ENCODE measurements at places on chromosomes 2 and 18.

DNA sequence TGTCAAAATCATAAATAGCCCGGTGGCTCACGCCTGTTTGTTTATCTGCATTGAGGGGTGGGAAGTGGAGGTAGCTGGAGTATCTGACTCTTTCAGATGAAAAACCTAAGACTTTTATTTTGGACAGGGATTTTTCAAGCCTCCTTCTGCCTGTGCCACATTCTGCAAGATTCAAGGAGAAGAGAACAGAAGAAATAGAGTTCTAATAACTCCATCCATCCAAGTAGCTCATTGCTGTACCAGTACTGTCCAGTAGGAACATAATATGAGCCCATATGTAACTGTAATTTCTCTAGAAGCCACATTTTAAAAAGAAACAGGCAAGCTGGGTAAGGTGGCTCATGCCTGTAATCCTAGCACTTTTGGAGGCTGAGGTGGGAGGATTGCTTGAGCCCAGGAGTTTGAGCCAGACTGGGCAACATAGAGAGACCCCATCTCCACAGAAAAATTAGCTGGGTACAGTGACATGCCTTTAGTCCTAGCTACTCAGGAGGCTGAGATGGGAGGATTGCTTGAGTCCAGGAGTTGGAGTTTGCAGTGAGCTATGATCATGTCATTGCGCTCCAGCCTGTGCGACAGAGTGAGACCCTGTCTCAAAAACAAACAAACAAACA, 35.4 kb upstream of the NT5DC4 start:
- DNase-seq, result no peak

GRCh38 chr2:8162552-8162951, 519.3 kb upstream of the ID2 start:
- DNase-seq, result no peak

- no peak for DNase-seq
These were observed 166.6 kb downstream of the XIRP2 start for GRCh38 chr2:167054881-167055280.

- no peak for DNase-seq
These were observed 137.6 kb upstream of the HS6ST1 start for GRCh38 chr2:128456281-128456680.

GRCh38 chr2:11017921-11018320, 106.2 kb downstream of the KCNF1 start:
- no peak for DNase-seq

DNA sequence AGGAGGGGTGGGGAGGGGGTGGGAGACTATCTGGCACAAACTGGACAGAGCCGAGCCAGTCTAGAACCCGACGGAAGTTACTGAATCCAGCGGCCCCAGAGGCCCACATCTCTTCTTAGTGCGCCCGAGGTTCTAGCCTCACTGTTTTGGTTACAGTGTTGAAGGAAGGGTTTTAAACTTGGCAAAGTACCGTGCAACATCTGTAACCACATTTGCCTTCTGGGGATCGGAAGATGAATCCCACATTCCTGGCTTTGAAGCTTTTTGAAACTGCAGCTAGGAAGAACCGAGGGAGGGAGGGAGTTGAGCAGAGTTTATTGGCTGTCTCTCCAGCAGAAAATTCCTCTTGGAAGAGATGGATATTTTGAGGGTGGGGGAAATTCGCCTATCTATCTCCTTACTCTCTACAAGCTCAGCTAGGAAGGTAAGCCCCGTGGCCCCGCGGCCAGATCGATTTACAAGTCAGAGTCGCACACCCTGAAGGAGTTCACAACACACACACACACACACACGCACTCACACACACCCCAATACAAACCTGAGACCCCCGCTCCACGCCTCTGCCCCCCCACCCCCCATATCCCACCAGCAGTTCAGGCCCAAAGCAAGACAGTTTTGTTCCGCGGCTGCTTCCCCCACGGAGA, 1.0 kb downstream of the ACVR1 start:
- DNase-seq, result peak; percentile 22

- peak; percentile 40 for DNase-seq
These were observed 40.5 kb upstream of the ACTR2 start for GRCh38 chr2:65186872-65187851.

GRCh38 chr18:3683483-3683882, 233.5 kb downstream of the TGIF1 start:
- DNase-seq, result peak; percentile 2

GRCh38 chr2:177192788-177193187, 19.8 kb upstream of the HNRNPA3 start:
- no peak for DNase-seq

- no peak for DNase-seq
These were observed 227.9 kb upstream of the SIX2 start for GRCh38 chr2:45237128-45237527.

DNA sequence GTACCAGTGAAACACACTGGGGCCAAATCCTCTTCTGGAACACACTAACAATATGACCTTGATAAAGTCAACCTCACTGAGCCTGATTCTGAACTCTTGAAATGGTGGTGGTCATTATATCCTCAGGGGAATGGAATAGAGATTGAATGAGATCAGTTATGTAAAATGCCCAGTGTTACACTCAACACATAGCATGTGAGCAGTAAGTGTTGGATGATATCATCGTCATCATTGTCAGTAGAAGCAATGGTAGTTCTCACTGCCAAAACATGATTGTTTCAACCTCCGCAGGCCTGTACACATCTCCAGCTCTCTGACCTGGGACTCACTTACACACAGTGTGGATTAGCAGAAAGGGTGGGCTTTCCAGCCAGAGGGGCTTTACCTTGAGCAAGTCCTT, 5.5 kb upstream of the ST8SIA3 start:
- DNase-seq, result no peak

- no peak for DNase-seq
These were observed 3.7 kb upstream of the IL1RN start for GRCh38 chr2:113123726-113124125.

DNA sequence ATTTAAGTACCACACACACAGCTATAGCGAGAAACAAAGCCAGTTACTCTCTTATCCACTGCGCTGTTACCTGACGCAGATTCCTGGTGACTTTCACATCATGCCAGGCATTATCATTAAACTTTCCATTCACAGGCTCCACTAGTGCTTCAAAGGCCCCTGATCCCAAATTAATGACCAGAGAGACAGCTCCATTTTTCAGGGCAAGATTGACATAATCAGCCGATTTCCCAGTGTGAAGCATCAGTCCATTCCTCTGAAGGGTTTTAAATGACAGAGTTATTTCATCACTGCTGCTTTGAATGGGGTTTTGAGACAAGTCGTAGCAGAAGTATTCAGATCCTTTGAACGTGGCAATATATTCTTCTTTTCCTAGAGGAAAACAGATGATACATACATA, 408.7 kb downstream of the NRXN1 start:
- DNase-seq, result no peak

DNA sequence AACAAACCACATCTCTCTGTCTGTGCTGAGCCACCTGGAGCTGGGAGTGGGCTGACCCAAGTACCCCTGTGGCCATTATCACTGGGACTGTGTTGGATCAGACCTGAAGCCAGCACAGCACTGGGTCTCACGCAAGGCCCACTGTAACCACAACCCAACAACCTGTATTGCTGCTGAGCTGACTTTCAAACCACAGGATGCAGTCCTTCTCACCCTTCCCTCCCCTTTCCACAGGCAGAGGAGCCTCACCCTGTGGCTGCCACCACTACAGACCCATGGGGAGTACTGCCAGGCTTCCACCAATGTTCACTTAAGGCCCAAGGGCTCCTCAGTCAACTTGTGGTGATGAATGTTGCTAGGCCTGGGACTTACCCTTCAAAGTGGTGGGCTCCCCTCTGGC, 135.7 kb downstream of the DIS3L2 start:
- no peak for DNase-seq

DNA sequence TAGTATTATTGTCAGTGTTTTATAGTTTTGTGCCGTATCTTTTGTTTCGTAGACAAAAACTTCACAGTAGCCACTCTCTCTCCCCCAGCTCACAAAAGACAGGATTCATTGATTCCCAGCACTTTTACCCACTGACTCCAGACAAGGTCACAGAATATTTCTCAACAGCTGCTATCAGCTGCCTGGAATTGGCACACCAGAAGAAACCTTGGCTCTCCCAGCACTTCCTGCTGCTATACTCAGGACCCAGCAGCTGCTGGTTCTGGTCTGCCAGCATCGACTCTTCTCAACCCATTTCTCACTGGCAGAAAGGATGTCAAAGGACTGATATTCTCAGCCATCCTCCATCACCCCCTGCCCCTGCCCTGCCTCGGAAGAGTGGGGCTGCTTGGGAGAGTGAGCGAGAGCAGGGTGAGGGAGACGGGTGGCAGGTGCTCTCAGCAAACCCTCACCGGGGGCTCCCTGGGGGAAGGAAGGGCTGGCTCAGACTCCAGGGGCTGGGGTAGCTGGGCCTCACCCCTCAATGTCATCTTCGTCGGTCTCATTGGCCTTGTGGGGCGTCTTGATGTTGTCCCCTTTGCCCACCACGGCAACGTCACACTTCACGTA, 6.1 kb upstream of the OTOF start:
- no peak for DNase-seq

DNA sequence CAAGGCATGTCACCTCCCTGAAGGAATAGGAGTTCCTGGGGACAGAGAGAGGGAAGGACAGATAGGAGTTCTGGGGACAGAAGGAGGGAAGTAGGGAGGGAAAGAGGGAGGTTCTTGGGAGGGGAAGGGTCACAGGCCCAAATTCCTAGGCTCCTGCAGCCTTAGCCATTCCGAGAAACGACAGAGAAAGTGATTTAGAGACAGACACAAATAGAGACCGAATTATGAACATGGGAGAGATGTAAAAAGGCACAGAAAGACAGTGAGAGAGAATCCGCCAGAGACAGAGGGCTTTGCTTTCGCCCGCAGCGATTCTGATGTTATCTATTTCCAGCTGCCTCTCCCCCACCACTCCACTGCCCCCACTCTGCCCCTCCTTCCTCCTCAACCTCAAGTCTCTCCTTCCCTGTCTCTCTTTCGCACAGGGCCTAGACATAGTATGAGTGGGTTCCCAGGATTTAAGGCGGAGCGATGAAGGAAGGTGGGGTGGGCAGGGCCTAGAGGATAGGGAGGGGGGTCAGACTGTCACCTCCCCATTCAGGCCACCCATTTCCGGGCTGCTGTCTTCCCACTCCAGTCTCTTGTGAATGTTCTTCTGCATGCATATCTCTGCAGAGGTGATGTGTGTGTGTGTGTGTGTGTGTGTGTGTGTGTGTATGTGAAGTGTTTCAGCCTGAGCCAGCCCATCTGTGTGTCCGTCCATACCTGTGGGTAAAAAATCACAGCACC, 3.3 kb upstream of the WNT6 start:
- no peak for DNase-seq
